Activated CD8-positive, alpha-beta memory T cell treated with anti-CD3 and anti-CD28 coated beads, Interleukin-2, amount 50 U/mL, for 48 hours (primary cell): ENCODE measurements at places on chromosomes 7 and 10.

DNA sequence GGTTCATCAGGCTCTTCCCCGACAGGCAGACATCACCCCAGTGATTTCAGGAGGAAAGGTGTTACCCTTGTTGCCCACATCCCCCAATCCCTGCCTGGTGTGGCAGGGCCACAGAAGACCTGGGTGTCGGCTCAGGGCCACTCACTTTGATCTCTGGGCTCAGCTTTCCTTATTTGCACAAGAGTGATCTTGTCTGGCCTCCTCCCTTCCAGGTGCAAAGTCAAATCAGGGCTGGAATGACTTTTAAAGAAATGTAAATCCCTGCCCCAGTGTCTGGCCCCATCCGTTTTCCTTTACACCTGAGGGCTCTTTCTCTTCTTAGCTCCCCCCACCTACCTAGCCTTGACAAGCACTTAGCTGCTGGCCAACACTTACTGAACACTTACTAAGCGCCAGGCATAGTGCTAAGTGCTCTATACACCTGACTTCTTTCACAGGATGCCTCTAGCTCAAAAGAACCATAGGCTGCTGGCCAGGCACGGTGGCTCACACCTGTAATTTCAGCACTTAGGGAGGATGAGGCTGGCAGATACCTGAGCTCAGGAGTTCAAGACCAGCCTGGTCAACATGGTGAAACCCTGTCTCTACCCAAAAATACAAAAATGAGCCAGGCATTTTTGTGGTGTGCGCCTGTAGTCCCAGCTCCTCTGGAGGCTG is 979 bp upstream of the NODAL start:
- DNase-seq = no peak

- DNase-seq = no peak
Observed at GRCh38 chr10:78290131-78290750, 256.6 kb downstream of the RPS24 start.

- DNase-seq = no peak
Observed at GRCh38 chr7:108417926-108418325, 38.3 kb downstream of the NRCAM start.

DNA sequence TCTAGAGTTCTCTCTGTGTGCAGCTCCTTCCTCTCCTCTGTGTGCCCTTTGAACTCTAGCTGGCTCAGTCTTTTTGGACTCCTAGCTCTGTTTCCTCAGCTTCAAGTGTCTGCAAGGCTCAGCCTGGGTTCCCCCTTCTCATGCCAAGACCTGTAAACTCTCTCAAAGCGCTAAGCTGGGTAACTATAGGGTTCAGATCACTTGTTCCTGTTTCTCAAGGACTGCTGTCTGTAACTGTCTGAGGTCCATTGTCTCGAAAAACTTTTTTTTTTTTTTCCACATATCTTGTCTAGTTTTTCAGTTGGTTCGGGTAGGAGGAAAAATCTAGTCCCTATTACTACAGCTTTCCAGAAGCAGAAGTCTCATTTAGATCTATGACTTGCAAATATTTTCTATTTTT is 46.6 kb upstream of the PPP1R17 start:
- no peak for DNase-seq

DNA sequence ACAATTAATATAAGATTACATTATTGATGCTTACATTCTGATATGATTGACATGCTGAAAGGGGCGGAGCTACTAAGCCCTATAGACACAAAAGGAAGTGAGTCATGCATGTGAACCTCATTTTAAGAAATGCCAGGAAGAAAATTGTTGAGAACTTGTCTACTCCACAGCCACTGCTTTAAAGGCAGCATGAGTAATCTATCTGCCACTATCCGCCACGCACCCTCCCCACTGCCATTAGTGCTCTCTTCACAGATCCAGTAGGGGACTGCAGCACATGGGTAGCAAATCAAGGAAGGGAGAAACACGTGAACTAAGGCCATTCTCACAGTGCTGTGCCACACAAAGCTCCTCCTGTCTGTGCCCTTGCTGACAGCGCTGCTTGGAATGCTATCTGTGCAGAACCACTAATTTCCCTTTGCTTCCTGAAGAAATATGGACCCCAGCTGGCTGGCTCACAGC is 524.8 kb downstream of the GRM8 start:
- DNase-seq = no peak

DNA sequence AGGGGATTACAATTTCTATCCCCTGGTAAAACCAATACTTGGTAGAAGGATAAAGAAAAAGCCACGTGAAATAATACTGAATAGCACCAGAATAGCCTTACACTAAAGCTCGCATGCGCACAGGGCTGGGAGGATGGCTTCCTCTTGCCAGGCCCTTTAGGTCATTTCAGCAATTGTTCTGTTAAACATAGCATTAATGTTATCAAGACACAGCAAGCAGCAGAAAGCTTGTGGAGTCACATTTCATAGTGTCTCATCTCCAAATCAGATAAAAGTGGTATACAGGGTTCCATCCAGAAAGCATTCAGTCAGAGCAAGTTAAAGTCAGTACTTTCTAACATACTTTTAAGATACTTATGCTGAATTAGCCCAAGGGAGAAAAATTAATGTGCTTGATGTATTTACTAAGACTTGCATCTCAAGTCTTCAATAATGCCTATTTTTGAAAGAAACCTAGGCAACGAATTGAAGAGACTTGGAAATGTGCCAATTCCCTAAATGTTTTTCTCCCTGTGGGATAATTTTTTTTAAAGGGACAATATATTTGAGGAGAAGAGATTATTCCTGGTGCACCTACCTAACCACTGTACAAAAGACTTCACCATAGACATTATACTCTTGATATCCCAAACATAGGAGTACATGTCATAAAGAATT is 14.3 kb upstream of the NPM3 start:
- DNase-seq = no peak

DNA sequence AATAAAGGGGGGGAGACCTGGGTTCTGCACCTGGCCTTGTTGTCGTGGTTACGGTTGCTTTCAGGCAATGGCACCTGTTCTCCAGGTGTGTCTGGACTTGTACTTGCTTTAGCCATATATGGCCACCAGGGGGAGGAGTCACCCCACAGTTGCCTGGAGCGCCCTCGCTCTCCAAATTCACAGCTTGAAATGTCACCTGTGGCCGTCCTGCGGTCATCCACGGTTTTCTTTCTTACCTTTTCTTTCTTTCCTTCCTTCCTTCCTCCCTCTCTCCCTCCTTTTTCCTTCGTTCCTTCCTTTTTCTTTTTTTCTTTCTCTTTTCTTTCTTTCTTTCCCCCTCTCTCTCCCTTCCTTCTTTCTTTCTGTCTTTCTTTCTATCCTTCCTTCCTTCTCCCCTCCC is 157.2 kb upstream of the ZNF92 start:
- peak; percentile 66 for DNase-seq

DNA sequence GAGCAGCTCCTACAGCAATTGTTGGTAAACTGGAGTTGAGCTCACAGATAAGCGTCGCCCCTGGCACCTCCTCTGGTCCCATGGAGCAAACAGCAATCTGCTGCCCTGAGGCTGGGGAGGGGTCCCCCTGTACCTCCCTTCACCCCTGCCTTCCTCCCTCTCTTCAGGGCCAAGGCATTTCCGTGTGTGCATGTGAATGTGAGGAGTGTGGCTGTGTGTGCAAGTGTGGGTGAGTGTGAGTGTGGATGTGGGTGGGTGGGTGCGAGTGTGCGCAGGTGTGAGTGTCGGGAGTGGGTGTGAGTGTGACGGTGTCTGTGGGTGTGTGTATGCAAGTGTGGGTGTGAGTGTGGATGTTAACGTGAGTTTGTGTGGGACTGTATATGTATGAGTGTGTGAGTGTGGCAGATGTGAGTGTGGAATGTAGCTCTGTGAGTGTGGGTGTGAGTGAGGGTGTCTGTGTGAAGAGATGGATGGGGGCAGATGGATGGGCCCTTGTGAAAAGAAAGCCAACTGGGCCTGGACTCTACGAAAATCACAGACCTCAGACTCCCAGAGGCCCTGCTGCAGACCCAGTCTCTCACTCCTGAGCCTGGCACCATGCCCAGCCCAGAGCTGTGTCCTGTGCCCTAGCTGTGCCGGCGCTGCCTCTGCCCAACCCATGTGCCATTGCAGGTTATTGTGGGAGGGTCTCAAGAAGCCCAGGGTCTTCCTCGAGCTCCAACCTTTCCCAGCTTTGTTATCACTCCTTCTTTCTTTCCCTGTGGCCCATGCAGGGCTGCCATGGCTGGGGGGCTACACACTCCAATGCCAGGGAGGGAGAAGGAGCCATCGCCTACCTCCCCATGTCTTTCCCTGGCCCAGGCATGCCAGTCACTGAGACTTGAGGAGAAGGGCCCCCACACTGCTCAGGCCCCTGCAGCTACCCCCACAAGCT is 73.9 kb downstream of the GRID1 start:
- no peak for DNase-seq

DNA sequence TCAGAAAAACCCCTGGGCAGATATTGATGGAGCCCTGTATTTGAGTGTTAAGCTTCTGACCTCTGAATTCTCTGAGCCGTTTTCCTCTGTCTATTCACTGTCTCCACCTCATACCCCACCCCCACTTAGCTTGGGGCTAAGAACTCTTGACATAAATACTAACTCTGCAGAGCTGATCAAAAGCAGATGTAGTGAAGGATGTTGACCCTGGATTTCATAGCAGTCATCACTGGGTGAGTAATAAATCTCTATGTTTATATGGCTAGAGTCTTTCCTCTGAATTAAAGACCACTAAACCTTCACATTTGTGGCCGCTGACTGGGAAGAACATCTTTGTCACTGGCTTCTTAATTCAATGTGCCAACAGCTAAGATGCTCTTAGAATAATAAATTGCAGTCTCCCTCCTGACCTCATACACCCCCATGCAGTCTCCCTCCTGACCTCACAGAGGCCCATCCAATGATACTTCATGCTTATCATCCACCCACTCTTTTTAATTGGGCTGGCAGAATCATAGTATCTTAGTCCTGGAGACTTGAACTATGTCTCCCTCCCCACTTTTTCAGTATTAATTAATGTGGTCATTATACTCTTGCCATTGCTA is 78.0 kb upstream of the MACROH2A2 start:
- no peak for DNase-seq

DNA sequence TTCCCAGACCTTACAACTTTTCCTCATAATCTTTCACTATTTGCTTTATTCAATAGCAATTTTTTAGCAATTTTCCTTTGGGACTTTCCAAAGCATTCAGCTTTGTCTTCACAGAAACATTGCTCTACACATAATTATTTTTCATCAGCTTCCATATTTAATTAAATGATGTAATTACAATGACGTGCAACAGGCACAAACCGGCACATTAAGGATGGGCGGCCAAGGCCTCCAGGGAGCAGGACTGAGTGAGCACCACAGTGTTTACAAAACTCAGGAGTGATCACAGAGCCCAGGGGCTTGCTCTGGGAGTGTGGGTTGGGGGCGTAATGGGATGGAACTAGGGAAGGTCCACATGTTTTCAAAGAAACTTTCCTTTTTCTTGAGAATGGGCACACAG is 69.8 kb downstream of the MAD1L1 start:
- DNase-seq = peak; percentile 15

GRCh38 chr10:21732067-21732772 is 198.2 kb downstream of the MLLT10 start:
- DNase-seq = no peak

- DNase-seq = no peak
Observed at GRCh38 chr7:2099048-2099957, 133.4 kb downstream of the MAD1L1 start.

DNA sequence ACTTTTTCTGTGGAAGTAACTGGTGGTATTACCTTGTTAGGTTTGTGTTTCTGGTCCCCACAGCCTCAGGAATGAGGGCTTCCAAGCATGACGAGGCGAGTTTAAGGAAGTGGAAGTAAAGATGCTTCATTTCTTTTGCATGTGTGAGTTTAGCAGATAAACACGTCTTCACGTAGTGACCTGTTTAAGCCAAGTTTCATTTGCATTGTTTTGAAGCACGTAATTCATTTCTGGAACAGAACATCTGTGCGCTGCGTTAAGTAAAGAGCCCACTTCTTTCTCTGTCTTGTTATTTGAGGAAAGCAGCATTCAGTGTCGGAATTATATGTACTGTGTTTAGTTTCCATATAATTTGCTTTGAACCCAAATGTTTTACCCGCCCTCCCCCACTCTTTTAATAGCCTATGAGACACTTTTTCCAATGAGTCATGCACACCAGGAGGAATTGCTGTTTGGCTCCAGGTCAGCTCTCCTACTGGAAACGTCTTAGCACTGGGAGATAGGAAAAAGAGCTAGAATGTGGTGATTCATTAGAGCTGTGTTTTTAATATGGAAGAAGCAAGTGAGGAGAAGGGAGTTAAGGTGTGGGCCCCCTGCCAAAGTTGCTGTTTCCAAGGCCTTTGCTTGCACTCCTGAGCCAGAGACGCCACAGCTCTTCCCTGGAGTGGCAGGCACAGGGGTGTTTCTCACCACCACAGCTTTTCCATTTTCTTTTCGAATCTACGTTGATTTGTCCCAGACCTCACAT is 36.7 kb downstream of the BTBD16 start:
- DNase-seq = no peak

- DNase-seq = no peak
Observed at GRCh38 chr10:74900297-74900696, 73.9 kb downstream of the KAT6B start.

DNA sequence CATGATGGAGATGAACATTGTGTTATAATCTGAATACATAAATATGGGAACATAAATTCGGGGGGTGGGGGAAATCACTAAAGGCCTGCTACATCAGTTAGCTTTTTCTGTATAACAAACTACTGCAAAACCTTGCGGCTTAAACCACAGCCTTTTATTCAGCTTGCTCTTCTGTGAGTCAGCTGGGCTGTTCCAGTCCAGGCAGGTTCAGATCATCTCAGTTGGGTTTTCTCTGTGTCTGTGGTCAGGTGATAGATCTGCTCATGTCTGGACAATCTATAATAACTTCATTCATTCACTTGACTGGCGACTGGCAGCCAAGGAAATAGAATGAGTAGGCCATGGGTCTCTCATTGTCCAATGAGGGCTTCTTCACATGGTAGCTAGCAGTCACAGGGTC is 23.5 kb downstream of the HTR7 start:
- DNase-seq = no peak

GRCh38 chr7:1027242-1028043 is 16.9 kb upstream of the GPR146 start:
- DNase-seq = no peak

DNA sequence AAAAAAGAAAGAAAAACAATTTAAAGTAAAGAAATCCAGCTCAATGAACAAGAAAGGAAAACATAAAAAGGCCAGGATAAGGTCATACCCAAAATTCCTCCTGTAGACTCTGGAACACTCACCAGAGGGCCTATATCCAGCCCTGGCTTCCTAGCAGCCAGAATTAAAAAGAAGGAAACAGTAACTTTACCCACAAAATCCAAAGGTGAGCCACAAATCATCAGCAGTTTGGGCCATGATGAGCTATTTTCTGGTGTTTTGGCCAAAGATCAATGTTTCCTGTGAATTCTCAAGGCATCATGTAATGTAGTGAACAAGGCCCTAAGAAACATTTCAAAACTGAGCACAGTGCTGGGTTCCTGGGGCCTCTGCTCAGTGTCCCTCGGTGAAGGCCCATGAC is 87.8 kb downstream of the LARP4B start:
- DNase-seq = no peak
